ENCODE measurements at places on chromosomes 12 and 14.

DNA sequence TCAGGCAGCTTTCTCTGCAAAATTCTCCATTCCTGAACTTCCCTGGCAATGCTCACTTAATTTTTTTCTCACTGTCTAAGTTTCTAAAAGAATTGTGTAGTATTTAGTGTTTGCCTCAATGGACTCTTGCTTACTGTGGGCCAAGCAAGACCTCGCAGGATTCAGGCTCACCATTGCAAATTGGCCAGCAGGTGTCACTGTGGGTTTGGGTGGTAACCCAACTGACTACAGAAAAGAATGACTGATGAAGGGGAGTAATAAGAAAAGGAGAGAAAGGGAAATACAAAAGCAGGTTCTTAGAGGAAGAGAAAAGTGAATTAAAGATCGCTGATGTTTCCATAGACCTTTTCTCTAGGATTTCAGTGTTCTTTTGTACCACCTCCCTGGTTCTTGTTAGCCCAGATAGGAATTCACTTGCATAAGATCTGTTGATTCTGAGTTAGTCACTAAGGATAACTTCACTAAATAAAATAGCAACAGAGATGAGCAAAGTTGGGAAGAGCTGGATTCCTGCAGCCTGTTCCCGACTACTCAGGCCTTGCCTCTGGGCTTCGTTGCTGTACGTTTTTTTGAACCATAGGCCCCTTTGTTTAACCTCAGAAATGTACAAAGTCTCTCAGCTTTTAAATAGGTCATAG is 386.5 kb upstream of the DDHD1 start:
- peak; percentile 39 for DNase-seq

GRCh38 chr12:124319368-124320050 is 24.6 kb downstream of the RFLNA start:
- no peak for DNase-seq

DNA sequence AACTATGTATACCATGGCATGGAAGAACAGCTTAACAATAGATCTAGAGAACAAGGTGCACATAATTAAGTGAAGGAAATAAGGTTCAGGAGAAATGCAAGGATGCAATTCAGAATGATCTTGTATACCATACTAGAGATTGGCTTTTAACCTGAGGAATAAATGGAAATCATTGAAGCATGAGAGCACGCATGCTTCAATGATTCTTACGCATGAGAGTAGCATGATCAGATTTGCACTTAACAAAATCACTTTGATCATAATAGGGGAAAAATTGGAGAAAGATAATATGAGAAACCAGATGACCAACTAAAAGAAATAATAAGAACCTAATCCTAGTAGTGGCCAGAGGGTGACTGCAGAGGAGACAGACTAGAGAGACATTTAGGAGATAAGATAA is 133.3 kb upstream of the FSCB start:
- DNase-seq: no peak

DNA sequence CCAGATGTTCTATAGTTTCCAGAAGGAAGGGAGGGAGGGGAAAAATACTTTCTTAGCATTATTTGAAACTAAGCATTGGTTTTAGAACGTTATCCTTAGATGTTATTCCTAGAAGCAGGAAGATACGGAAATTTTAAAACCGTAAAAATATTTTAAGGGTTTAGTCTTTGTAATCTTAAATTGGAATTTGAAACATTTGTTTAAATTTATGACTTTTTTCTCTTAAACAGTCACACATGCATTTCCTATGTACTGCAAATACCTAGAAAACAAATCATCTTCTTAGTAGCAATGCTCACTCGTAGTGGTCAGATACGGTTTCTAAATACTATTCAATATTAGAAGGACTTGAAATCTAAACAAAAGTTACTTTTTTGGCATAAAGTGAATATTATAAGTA is 282.0 kb downstream of the ERC1 start:
- DNase-seq: no peak

DNA sequence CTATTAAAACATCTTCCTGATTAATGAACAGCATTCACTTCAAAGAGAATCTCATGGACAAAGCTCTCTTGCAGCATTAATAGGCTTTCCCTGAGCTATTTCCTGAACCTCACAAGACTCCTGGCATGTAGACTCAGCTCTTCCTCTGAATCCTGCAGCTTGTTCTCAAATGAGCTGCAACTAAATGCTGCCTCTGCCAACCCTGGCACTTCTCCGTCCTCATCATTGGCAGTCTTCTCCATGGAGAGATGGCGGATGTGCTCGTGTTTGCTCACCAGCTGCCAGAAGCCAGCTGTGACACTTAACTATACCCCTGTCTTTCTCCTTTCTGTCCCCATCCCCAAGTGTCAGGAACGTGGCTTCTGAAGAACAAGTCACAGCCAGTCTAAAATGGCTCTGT is 232.1 kb downstream of the FOXN3 start:
- DNase-seq: no peak

DNA sequence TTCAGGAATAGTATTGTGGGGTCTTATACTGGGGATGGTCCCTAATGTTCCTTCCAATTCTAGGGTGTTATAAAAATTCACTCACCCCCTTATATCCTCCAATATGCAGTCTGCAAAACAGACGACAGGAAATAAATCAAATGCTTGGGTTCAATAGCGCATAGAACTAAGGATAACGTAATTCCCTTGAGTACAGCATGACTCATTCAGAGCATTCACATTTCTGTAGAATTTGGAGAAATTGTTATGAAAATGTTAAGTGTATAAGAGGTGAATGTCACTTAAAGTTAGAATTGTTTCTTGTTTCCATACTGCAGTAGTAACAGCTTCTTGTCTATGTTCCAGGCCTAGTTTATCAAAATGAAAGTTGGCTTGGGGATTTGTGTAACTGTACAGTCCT is 271.4 kb downstream of the RPS29 start:
- DNase-seq: no peak

- DNase-seq: no peak
Measured at GRCh38 chr12:104823985-104824461, 134.1 kb downstream of the SLC41A2 start.

GRCh38 chr12:13337791-13338190 is 141.3 kb downstream of the EMP1 start:
- DNase-seq: no peak

DNA sequence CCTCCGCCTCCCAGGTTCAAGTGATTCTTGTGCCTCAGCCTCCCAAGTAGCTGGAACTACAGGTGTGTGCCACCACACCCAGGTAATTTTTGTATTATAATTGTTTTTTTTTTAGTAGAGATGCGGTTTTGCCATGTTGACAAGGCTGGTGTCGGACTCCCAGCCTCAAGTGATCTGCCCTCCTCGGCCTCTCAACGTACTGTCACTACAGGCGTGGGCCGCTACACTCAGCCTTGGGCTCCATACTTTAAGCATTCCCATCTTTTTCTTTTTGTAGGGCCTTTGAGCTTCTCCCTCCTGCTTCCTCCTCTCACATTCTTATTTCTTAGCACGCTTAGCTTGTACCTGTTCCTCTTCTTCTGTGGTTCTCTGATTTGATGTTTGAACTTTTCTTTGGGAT is 62.8 kb downstream of the SERPINA3 start:
- no peak for DNase-seq

- no peak for DNase-seq
Measured at GRCh38 chr12:13849456-13849855, 131.9 kb downstream of the GRIN2B start.

GRCh38 chr14:24196071-24197055 is 1.1 kb upstream of the TM9SF1 start:
- no peak for DNase-seq

DNA sequence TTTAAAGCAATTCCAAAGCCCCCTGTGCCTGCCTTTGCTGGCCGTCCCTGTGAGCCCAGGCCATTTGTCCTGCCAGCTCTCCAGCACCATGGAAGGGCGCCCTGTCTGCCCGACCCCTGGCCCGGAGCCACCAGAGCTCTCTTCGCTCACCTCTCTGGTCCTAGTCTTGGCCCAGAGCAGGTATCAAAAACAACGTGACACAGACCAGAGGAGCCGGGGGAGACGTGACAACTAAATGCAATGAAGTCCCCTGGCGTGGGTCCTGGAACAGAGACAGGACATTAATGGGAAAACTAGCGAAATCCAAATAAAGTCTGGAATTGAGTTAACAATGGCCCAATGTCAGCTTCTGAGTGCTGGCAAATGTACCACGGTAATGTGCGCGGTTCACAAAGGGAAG is 83.2 kb upstream of the DIO3 start:
- DNase-seq: no peak

GRCh38 chr12:109989380-109989779 is 6.8 kb downstream of the GIT2 start:
- no peak for DNase-seq
